ENCODE measurements at places on chromosomes 5 and 9.

DNA sequence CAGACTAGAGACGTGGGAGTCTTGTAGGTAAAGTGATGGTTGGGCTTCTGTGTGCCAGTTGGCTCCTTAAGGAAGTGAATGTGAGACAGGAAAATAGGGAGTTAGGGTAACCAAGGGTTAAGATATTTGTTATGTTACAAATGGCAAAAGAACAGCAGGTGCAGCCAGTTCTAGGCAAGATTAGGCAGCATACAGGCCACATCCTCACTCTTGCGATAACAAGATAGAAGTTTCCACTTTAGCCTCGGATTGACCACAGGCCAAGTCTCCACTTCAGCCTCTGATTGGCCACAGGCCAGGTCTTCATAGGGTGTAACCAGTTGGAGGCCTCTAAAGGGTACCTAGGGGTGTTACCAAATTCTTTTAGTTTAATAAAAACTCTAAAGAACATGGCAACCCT lies 54.6 kb upstream of the ABCA1 start:
- DNase-seq = no peak

GRCh38 chr9:90455316-90455715 lies 187.3 kb downstream of the DIRAS2 start:
- DNase-seq = no peak

DNA sequence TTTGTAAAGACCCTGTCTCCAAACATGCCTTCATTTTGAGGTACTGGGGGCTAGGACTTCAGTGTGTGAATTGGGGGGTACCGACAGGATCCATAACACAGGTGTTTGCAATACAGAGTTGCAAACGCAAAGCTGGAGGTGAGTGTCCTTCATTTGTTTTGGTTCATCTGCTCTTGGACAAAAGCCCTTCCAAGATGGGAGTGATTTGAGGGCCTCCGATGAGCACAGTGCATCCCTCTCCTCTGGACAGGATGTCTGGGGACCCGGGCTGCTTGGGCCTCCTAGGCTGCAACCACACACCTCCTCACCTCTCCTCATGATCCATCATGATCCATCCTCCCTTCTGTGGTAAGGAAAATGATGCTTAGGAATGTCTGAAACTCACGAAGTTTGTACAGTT lies 23.8 kb downstream of the FGD3 start:
- no peak for DNase-seq

- DNase-seq = no peak
Observed at GRCh38 chr9:81871695-81872094, 56.5 kb upstream of the SPATA31D4 start.

- no peak for DNase-seq
Observed at GRCh38 chr9:119272500-119273211, 96.6 kb downstream of the BRINP1 start.

GRCh38 chr5:136279314-136279713 lies 86.0 kb downstream of the TRPC7 start:
- no peak for DNase-seq

DNA sequence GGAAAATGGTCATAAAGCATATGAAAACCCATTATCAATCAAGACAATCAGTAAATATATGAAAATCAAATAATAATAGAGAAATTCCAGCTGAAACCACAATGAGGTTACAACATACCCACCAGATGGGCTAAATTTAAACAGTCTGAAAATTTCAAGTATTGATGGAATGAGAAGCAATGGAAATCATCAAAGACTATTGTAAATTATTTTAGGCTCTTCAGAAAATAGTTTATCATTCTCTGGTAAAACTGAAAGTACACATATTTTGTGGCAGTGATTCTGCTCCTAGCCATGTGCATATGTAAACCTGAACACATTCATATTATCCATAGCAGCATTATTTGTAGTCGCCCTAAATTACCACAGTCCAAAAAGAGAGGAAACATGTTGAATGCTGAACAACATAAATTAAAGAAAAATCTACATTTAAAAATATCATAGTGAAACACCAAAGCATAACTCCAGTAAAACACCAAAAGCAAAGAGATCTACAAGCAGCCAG lies 215.3 kb downstream of the PRELID2 start:
- no peak for DNase-seq

DNA sequence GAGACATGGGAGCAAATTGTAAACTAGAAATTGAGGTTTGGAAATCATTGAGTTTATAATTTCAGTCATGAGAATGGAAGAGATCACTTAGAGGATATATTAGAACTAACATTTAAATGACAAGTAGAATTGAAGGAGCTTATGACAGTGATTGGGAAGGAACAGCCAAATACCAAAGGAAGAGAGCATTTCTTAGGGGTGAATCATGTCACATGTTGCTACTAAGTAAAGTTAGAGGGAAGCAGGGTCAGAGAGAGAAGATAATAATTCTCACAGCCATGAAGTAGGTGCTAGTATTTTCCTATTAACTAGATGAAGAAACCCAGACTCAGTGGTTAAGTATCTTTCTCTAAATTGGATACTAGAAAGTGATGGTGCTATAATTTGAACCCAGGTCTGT lies 59.3 kb downstream of the COMMD10 start:
- no peak for DNase-seq

- no peak for DNase-seq
Observed at GRCh38 chr9:35842795-35843194, 13.8 kb downstream of the TMEM8B start.

GRCh38 chr5:88824892-88825583 lies 57.9 kb downstream of the MEF2C start:
- DNase-seq = no peak

GRCh38 chr9:111413996-111414395 lies 70.2 kb downstream of the ECPAS start:
- DNase-seq = no peak

GRCh38 chr5:68385936-68386335 lies 170.4 kb downstream of the PIK3R1 start:
- DNase-seq = no peak

DNA sequence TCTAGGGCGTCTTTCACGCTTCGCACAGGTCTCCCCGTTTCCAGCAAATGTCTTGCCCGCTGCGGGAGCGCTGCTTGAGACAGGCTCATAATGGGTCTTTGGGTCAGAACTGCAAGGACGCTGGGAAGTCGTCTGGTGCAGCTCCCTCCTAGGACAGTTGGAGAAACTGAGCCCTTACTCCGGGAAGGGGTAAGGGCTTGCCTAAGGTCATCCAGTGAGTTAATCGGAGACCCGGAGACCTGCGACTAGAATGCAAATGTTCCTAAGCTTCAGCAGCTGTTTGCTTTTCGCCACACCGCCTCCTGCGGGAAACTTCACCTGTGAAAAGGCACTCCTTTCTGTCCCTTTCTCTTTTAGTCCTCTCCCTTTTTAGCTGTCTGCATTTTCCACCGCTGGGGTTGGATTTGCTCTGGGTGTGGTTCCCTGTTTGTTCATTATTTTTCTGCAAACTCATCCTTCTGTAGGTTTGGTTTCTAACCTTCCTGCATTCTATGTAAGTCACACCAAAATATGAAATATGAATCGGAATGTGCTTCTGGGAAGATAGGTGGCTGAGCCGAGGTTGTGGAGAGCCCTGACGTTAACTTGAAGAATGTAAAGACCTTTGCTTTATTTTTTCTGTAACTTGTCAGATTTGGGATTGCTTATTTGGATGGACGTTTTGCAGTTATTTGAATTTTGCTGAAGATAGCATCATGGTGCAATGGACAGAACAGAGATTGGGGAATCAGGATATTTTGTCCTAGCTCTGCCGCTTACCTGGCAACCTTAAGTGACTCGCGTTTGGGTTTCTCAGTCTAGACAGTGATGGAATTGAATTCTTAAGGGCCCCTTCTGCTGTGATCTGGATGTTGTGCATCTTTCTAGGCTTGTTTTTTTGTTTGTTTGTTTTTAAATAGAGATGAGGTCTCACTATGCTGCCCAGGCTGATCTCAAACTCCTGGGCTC lies 909 bp downstream of the SLC36A1 start:
- no peak for DNase-seq

- DNase-seq = no peak
Observed at GRCh38 chr5:141623611-141624010, 4.8 kb upstream of the DIAPH1 start.

GRCh38 chr5:163504079-163504931 lies 1.1 kb upstream of the MAT2B start:
- DNase-seq = no peak

- DNase-seq = no peak
Observed at GRCh38 chr5:172370648-172371545, 83.4 kb downstream of the SH3PXD2B start.

DNA sequence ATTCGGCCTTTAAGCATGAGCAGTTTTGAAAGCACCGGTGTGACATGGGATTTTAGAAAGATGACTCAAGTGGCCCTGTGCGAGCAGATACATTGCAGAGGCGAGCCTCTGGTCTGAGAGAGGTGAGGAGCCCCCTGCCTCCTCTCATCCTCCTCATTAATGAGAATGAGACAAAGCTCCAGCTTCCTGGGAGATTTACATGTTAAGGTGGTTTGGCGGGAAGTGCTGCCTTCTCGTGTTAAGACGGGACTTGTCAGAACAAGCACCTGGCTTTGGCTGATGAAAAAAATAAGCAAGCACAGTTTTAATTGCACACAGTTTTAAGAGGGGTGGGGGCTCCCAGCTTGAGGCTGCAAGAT lies 68.1 kb downstream of the ACTL7B start:
- DNase-seq = no peak

DNA sequence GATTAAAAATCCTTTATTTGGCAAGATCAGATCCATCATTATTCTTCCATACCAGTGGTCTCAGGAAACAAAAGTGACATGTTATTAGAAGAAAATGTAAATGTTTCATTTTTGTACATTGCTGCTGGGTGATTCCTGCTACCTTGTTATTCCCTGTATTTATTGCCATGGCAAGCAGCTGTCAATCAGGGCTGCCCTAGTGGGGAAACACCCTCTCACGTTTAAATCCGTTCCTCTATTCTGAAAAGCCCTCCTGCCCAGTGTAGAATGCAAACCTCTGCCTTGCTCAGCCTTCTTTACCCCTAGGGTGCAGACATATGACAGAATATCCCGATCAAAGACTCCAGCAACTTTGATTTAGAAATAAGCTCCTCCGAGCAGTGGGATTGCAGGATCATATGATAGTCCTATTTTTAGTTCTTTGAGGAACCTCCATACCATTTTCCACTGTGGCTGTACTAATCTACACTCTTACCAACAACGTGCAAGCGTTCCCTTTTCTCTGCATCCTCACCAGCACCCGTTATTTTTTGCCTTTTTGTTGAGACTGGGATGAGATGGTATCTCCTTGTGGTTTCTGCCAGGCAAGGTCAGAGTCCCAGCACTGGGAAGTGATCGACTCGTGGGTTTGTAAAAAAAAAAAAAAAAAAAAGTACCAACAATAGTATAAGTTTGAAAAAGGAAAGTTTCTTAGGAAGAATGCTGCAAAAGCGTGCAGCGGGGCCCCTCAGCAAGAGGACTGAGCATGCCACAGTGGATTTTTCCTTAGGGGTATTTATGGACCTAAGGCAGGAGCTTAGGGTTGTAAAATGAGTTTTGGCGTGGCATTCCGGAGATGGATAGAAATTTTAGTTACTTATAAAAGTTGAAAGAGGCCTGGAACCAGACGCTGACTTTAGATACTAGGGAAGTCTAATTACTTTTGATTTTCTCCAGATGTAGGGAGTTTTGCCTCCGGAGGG lies 66.7 kb downstream of the HRH2 start:
- no peak for DNase-seq

DNA sequence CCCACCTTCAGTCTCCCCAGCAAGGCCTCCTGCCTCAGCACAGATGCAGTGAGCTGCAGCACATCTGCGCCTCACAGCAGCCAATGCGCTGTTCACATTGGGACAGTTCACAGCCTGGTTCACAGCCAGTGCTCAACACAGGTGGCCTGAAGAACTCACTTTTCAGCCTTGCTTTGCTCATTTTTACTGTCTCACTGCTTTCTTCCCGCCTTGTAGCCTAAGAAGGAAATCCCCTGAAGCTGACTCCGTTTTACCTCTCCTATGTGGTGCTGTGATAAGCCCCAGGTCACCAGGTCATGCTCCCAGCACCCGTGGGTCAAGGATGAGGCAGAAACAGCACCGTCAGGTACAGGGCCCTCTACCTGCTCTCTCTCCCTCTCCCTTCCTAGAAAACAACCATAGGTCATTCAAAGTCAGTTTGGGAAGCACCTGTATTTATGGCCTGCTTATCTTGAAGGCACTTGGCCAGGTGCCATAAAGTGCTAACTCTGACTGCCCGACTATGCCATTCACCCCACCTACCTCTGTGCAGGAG lies 1.1 kb downstream of the GCNT4 start:
- DNase-seq = no peak

- no peak for DNase-seq
Observed at GRCh38 chr9:14313951-14314423, at the start of gene NFIB. Gene NFIB, minus strand, starts transcription at chr9:14314141. Its CDS starts 630 bp downstream, at chr9:14313511.

GRCh38 chr5:106966686-106967315 lies 703.9 kb downstream of the EFNA5 start:
- no peak for DNase-seq

DNA sequence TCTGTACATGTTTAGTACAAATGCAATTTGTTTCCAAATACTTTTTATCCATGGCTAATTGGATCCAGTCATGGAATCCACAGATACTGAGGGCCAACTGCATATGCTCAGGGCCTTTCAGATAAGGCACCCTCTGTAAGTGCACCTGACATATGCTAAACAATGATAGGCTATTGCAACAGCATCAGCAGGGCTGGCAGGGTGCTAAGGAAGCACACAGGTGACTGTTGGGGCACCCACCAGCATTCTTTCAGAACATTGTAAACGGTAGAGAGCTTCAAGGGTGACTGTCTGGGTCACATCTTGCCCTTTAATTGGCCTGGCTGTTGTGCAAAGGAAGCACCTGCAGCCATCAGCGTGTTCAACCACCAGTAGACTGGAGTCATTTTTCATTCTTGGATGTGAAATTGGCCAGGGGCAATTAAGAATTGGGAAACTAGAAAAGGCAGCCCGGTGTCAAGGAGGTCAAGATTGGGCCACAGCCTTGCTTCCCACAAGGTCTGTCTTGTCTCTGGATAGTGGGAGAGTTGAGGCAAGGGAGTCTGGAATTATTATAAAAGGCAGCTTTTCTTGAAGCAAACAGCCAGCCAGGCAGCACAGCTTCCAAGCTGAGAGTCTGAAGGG lies 129.3 kb upstream of the RAI14 start:
- DNase-seq = no peak

DNA sequence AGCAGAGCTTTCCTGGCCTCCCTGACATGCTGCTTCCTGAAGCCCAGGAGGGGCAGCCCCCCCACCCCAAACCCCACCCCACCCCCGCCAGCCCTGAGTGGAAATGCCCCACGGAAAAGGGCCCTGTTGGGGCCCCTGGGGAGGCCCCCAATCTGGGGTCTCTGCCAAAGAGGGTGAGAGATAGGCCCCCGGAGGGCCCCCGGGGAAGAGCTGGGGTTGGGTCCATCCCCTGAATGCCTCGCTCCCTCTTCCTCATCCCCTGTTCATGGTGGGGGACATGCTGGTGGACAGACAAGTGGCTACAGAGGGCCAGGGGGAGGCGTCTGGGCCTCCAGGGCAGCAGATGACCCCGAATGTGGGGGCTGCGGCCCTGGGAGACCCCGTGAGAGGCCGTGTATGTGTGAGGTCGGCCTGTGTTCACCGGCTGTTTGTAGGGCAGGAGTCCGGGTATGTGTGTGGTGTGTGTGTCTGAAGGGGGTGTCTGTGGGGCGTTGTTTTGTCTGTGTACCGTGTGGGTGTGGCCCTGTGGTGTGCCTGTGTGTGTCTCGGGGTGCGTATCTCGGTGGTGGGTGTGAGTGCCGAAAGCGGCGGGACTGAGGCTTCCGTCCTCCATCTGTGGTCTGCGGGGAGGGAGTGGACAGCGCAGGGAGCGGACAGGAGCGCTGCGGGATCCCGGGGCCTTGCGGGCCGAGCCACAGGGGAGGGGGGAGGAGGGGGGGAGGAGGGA lies 11.3 kb downstream of the C9orf50 start:
- no peak for DNase-seq

GRCh38 chr9:129102791-129103594 lies 7.6 kb downstream of the CRAT start:
- no peak for DNase-seq

- DNase-seq = no peak
Observed at GRCh38 chr5:953535-954449, 54.8 kb upstream of the NKD2 start.

Measured in stimulated activated CD4-positive, alpha-beta T cell treated with anti-CD3 and anti-CD28 coated beads, Interleukin-1b, Interleukin-23, amount 100 ng/mL, for 1 hour (primary cell).